ENCODE measurements at places on chromosomes 3 and 15. TPM values are rescaled to one million over a fixed set of nuclear protein-coding genes. Genes with fewer than 3 reads are reported as not detected.

GRCh38 chr3:136728918-136729317, 23.3 kb downstream of the STAG1 start:
- no peak for DNase-seq

GRCh38 chr15:62254137-62254934, 89.3 kb upstream of the C2CD4B start:
- DNase-seq, result peak; percentile 62

SST gene
- polyA plus RNA-seq, result 1.8 TPM

- no peak for DNase-seq
These were observed 214.1 kb upstream of the CTNNB1 start for GRCh38 chr3:40985195-40985594.

CHST13 gene
- 0.10 TPM for polyA plus RNA-seq

SPATA12 gene
- polyA plus RNA-seq, result 0.16 TPM

- DNase-seq, result peak; percentile 88
These were observed 32.9 kb downstream of the PIK3CA start for GRCh38 chr3:179181021-179181472.
